ENCODE measurements at places on chromosomes 5 and 9.

GRCh38 chr5:104778-105296, 12.9 kb downstream of the PLEKHG4B start:
- no peak for DNase-seq

GRCh38 chr5:83433891-83434290, 37.7 kb upstream of the VCAN start:
- no peak for DNase-seq

GRCh38 chr5:96614110-96614691, 48.0 kb upstream of the CAST start:
- peak; percentile 62 for DNase-seq

GRCh38 chr9:70466976-70467561, 52.6 kb upstream of the KLF9 start:
- no peak for DNase-seq

GRCh38 chr9:20111173-20111843, 322.5 kb upstream of the SLC24A2 start:
- no peak for DNase-seq

GRCh38 chr5:147887026-147887627, 8.6 kb downstream of the SCGB3A2 start:
- DNase-seq, result peak; percentile 23

GRCh38 chr9:29211003-29211579, 1637.8 kb upstream of the C9orf72 start:
- DNase-seq, result no peak

- no peak for DNase-seq
These were observed 54.4 kb downstream of the CMYA5 start for GRCh38 chr5:79743846-79744605.

- no peak for DNase-seq
These were observed 1.5 kb upstream of the GABBR2 start for GRCh38 chr9:98709968-98710965.

DNA sequence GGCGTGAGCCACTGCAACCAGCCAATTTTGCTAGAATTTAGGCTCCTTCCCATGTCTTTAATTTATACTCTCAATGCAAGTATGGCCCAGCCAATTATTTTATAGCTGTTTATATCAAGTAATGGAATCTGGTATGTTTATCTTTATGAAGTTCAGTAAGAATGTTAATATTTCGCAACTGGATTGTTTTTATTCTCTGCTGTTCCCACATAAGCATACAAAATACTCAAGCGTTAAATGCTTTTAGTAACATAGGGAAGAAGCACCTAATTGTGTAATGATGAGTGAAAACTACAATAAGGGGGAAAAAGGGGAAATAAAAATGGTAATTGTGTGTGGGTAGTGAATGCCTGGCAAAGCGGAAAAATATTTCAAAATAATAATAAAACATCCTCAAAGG, 21.3 kb downstream of the PWWP2A start:
- DNase-seq, result no peak

DNA sequence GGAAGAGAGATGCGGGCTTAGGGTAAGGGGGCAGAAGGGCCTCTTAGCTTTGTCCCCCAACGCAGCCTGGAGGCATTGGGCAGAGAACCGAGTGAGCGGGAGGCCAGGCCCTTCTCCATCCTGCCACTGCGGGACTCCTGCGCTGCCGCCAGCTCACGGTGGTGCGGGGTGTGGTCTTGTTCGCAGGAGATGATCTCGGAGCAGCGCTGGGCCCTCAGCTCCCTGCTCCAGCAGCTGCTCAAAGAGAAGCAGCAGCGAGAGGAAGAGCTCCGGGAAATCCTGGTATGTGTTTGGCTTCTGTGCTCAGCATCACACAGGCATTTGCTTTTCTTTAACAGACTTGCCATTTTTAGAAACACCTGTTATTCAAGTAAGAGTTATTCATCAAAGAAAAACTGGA, 41.3 kb downstream of the LRSAM1 start:
- no peak for DNase-seq

- no peak for DNase-seq
These were observed 90.3 kb downstream of the DIRAS2 start for GRCh38 chr9:90552317-90552716.

- no peak for DNase-seq
These were observed at the start of gene TRPM3 for GRCh38 chr9:71121275-71122021. TSS of gene TRPM3 (minus strand) at chr9:71121621. CDS start at chr9:71121354, 267 bp downstream.

DNA sequence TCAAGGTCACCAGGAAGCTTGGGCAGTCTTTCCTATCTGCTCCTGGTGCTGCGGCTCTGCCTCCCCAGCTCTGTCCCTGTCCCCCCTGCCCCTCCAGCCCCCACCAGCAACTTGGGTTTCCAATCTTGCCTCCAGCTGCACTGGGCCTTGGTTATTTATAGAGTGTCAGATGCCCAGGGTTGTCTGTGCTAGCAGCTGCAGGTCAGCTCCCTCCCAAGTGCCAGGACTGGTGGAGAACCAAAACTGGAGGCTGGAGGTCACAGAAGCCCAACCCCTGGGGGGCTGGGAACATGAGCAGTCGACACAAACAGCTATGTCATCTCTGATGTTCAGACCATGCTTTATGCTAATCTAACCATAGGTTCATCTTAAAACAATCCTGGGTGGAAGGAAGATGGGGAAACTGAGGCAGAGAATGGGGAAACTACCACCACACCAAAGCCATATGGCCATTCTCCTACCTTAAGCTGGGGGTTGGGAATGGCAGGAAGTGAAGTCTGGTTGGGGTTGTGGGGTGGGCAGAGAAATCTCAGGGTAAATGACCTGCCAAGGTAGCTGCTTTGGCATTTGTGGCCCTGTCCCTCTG, 1.7 kb downstream of the TPM2 start:
- no peak for DNase-seq

DNA sequence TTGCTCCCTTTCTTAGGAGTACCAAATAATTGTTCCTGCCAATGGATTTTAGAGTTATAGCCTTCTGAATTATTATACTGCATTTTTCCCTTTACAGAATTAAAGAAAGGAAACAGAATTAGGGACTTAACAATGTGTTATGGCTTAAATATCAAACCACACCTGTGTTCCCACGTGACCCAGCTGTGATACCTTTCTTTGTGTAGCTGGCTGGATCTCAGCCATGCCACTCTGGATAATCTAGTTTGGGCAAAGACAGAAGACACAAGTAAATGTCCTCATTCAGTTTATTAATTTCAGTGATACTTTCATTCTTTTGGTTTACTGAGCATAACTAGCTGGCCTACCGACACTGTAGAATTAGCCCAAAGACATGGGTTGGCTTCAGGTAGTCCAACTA, 417.2 kb upstream of the ADAMTS16 start:
- DNase-seq, result no peak

- DNase-seq, result no peak
These were observed 571.9 kb downstream of the PDE4D start for GRCh38 chr5:59321642-59322041.

DNA sequence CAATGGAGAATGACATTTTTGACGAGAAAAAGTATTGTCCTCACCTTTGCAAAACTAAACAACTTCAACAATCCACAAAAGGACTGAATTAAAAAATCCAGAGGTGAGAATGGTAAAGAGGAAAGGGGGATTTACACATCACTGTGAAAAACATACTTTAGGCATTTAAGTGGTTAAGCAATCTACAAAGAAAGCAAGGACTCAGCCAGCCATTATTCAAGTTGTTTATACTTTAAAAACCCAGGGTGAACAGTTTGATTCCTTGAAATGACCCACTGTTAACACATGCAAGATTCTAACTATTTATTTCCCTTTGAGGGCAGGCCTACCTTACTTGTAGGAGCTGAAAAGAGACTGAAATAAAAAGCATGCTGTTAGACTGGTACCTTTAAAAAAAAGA, 29.3 kb downstream of the TUT7 start:
- no peak for DNase-seq

- DNase-seq, result no peak
These were observed 261.8 kb downstream of the ASTN2 start for GRCh38 chr9:117153021-117153420.

- no peak for DNase-seq
These were observed 548 bp downstream of the CEP120 start for GRCh38 chr5:123422433-123423277.

GRCh38 chr9:88740844-88741243, 205.9 kb downstream of the NXNL2 start:
- no peak for DNase-seq

DNA sequence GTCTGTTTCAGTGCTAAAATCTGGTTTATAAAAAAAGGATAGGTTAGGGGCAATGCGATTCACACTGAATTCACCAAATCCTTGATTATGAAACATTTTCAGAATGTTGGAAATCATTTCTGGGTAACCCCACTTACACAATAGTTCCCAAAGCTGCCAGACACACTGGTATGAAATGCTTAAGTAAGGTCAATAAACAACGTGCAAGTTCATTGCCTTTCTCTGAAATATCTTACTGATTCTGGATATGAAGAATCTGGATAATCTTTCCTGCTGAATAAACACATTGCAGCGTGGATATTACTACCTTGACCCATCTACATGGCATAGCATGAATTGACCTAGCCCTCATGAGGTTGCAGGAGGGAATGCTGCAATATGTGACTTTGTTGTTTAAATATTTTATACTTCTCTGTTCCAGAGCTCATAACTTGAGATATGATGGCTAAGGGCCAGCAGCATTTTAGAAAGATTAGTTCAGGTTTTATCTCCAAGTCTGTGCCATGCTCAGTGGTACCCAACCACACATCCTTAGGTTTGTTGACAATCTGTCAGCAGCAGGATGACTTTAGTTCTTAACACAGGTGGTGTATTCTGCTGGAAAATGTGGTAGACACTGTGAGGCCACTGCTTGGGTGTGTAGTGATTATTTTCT, 121.0 kb downstream of the NREP start:
- DNase-seq, result no peak

GRCh38 chr5:133936651-133937015, 31.8 kb downstream of the C5orf15 start:
- no peak for DNase-seq

DNA sequence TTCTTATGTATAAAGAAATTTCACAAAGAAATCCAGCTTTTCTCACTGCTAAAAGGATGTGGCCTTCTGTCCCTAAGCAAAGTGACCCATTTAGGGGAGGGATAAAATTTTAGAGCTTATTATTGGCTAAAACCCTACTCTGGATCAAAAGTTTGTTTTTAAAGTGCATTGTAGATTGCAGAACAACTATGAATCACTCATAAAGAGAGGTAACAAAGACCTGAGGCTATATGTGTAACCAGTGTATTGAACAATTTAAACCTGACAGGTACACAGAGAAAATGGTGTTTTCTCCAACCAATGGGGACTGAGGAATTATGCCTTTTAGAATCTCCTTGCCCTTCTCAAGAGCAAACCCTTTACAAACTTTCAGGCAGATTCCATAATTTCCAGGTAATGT, 86.6 kb downstream of the MUSK start:
- DNase-seq, result no peak

GRCh38 chr9:113817171-113817570, 58.9 kb upstream of the ZNF618 start:
- no peak for DNase-seq

GRCh38 chr9:21015995-21016394, 15.4 kb downstream of the HACD4 start:
- DNase-seq, result no peak

GRCh38 chr9:134607971-134608370, 33.6 kb upstream of the COL5A1 start:
- no peak for DNase-seq

DNA sequence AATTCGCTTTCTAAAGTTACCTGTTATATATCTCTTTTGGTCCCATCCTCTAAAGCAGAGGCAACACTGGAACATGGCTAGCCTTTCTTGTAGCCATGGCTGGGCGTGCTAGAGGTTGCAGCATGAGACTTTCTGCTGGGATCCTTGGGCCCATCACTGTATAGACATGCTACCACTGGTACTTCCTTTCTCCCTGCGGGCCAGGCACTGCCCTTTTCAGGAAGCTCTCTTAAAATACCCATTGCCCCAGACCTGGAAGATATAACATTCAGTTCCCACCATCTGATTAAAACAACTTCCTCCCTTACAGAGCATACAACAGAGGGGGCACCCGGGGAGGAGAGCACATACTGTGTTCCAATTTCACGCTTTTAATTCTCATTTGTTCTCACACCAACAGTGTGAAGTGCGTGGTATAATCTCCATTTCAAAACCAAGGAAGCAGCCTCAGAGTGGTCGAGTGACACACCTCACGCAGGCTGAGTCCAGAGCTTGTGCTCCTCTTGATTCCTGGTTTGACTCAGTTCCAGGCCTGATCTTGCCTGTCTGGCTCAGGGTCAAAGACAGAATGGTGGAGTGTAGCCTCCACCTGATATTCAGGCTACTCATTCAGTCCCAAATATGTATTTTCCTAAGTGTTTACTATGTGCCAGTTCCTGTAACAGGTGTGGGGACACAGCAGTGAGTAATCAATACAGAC, 22.6 kb downstream of the PTGS1 start:
- no peak for DNase-seq

GRCh38 chr5:123997462-123998215, 485.7 kb downstream of the CSNK1G3 start:
- DNase-seq, result no peak

- DNase-seq, result no peak
These were observed 24.6 kb downstream of the CAMK2A start for GRCh38 chr5:150264667-150265603.

GRCh38 chr5:32790411-32790951, 79.4 kb downstream of the NPR3 start:
- DNase-seq, result no peak

DNA sequence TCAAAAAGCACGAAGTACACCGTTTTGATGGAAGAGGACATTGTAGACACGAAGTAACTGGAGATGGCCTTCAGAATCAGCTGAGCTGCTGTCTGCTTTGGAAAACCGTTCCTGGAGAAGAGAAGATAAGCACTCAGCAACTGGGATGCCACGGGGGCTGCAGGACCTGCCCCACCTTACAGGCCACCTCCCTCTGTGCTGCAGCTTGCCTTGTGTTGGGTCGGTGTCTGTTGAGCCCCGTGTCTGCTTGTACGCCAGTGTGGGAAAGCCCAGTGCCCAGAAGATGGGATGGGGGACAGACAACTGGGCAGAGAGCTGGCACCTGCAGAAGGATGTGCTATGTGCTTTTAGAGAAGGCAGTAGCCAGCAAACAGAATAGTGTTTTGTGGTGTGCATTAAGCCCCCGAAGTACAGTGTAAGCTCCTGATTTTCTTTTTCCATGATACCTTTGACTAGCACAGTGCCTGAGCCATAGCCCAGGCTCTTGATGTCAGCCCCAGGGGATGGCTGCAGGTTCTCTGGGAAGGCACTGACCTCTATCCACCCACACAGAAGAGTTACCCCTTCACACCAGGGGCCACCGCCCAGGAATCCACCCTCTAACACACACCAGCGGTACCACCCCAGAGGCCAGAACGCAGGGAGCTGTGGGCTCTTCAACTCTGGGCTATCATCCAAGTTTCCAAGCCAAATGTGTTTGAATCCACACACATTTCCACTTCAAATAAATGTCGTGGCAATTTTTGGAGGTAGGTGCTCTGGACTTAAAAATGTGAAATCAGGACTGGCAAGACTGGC, 63.8 kb downstream of the MACROH2A1 start:
- DNase-seq, result no peak

DNA sequence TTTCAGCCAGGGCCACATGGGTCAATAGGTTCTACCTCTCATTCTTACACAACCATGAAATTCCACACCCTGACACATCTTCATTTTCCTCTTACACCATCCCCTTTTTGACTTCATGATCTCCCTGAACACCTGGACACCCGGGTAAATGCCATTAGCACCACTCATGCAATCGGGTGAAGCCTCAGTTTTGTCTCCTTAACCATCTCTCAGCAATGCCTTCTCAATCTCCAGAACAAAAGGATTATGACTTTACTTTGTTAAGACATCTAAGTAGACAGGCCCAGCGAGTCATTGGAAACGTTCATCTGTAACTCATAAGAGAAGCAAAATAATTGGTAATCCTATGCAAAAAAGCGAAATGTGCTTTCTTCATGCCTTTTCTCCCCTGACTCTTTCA, 49.9 kb downstream of the ADAMTS12 start:
- no peak for DNase-seq
